Skeletal muscle tissue (tissue), 5 donors: ENCODE measurements at places on chromosomes 11 and 22. TPM values are rescaled to one million over a fixed set of nuclear protein-coding genes. Genes with fewer than 3 reads are reported as not detected.

The PLCB3 gene
- 9.4 TPM for total RNA-seq

The OR10A2 gene
- not detected for total RNA-seq

The GLB1L2 gene
- total RNA-seq = 1.0 TPM

The OR51D1 gene
- total RNA-seq = not detected

The CFAP300 gene
- 5.2 TPM for total RNA-seq

The TSKU gene
- total RNA-seq = 6.8 TPM

The B4GALNT4 gene
- 5.2 TPM for total RNA-seq

The PARVG gene
- 3.1 TPM for total RNA-seq

The MUC2 gene
- not detected for total RNA-seq

The CRYAB gene
- 37.6 TPM for total RNA-seq

The FXYD6 gene
- 23.5 TPM for total RNA-seq

The RBMXL2 gene
- total RNA-seq = not detected

The FAM111B gene
- total RNA-seq = 3.7 TPM

The CCDC87 gene
- total RNA-seq = not detected

The SPDYC gene
- total RNA-seq = not detected

The GLYATL1 gene
- not detected for total RNA-seq

The OR9G4 gene
- not detected for total RNA-seq

The SAA4 gene
- total RNA-seq = not detected

The OR51I1 gene
- total RNA-seq = 0.52 TPM

The GAS2L1 gene
- total RNA-seq = 3.1 TPM

The BIRC3 gene
- 1.6 TPM for total RNA-seq

The YPEL4 gene
- total RNA-seq = 0.52 TPM

The TPH1 gene
- under 0.01 TPM for total RNA-seq

The MS4A15 gene
- not detected for total RNA-seq

The CNTF gene
- total RNA-seq = 1.6 TPM

The TBX10 gene
- total RNA-seq = not detected

The OSBP2 gene
- total RNA-seq = 4.7 TPM

The KCNE3 gene
- total RNA-seq = 4.7 TPM

The CALCA gene
- total RNA-seq = not detected

The TRIM22 gene
- 13.0 TPM for total RNA-seq

The MN1 gene
- total RNA-seq = 2.6 TPM

The APOA4 gene
- 0.52 TPM for total RNA-seq

The KLHDC7B gene
- not detected for total RNA-seq

The CLDN5 gene
- total RNA-seq = 84.0 TPM

The ZNF280A gene
- total RNA-seq = not detected

The ELFN2 gene
- total RNA-seq = under 0.01 TPM

The ACTN3 gene
- 156 TPM for total RNA-seq

The MEI1 gene
- 3.1 TPM for total RNA-seq
